Bladder microvascular endothelial cell (primary cell): ENCODE measurements at places on chromosomes 7 and 10. TPM values are rescaled to one million over a fixed set of nuclear protein-coding genes. Genes with fewer than 3 reads are reported as not detected.

Gene MALRD1
- not detected in 2 replicates for total RNA-seq

Gene LRRD1
- total RNA-seq, result under 0.01 TPM in 2 replicates

Gene HOXA6
- total RNA-seq, result 2.3 and 6.9 TPM in 2 replicates

Gene OR13A1
- not detected in 2 replicates for total RNA-seq

Gene TRIM50
- total RNA-seq, result not detected in 2 replicates

Gene PPP1R3A
- total RNA-seq, result not detected in 2 replicates

Gene TMEM225B
- not detected in 2 replicates for total RNA-seq

Gene CDC14C
- total RNA-seq, result not detected in 2 replicates

Gene LIPJ
- under 0.01 TPM in 1 of 2 replicates, not detected in the other for total RNA-seq

Gene SKIDA1
- 0.94 and 0.97 TPM in 2 replicates for total RNA-seq

Gene INSYN2A
- under 0.01 TPM in 1 of 2 replicates, not detected in the other for total RNA-seq
